Stimulated activated memory B cell treated with anti-CD40 and anti-IgM and Interleukin-4, amounts not matched to agents 10 μg/mL and 1 μg/mL and 100 μg/mL, for 72 hours (primary cell): ENCODE measurements at places on chromosomes 5 and 9.

DNA sequence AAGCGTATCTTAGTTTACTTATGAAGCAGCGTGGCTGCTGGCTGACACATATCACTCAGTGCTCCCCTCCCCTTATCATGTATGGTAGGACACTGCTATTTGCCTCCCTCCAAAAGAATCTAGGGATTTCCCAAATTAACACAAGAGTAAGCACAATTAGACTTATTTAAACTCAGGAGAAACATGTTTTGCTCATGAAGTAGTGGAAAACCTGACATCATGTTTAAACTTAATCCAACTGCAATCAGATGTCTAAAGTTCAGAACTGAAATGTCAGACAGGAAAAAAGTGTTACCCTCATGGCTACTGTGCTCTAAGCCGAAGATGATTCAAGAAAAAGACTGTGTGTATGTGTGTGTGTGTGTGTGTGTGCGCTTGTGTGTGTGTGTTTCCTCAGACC is 324.1 kb upstream of the TNC start:
- no peak for ATAC-seq

- ATAC-seq: no peak
Observed at GRCh38 chr5:126619781-126620180, 19.0 kb downstream of the PHAX start.

- ATAC-seq: no peak
Observed at GRCh38 chr9:73995836-73996235, 501.3 kb upstream of the RORB start.

DNA sequence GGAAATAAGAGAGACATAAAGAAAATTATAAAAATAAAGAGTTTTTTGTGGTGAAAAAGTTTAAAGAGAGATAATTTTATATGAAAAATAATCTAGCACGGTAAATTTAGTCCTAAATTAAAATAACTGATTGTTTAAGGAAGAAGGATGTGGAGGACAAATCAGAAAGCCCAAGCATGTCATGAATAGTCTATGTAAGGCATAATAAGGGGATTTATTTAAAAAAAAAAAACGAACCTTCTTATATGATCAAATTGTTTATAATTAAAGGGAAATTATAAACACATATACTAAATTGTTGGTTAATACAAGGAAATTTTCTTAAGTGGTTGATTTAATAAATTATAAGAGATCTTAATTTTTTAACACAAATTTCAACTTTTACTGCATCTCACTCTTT is 551.8 kb upstream of the TYRP1 start:
- no peak for ATAC-seq

DNA sequence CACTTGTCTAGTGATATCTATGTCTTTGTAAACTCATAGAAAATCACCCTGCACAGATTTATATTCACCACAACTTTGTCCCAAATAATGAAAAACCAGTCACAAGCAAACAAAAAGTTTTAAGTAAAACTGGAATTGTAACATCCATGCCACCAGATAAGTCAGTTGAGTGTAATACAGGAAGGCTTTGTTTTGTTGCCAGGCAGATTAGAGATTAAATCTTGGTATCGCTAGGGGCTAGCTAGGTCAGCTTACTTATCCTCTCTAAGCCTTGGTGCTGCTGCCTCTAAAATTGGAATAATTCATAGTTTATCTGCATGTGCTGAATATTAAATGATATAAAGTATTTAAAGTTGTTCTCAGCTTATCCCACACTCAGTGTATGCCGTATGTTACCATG is 1062.5 kb downstream of the CDH9 start:
- ATAC-seq: no peak

- ATAC-seq: no peak
Observed at GRCh38 chr5:111472579-111472978, 39.8 kb downstream of the STARD4 start.

GRCh38 chr5:72282878-72283277 is 37.2 kb downstream of the MRPS27 start:
- no peak for ATAC-seq

DNA sequence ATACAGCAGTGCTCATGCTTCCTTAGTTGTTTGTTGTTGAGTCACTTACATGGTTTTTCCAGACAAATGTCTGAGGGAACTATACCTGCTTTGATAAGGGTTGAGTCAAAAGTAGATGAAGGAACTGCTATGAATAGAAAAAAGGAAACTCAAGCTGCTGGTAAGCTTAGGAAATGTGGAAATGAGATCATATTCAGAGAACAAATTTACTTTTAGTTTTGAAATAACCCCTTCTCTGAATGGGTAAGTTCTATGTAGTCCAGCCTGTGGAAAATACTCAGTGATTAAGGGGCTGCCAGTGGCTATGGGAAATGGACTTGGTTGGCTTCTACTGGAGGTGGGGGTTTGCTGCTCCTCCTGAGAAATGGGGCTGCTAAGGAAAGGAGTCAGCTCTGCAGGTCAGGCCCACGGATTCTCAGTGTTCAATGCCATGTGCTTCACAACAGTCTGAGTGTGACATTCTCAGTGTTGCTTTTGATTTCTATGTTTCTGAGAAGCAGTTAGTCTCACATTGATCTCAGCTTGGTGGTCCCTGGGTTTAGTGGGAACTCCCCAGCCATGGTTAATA is 47.7 kb upstream of the GLRX start:
- ATAC-seq: peak; percentile 68

DNA sequence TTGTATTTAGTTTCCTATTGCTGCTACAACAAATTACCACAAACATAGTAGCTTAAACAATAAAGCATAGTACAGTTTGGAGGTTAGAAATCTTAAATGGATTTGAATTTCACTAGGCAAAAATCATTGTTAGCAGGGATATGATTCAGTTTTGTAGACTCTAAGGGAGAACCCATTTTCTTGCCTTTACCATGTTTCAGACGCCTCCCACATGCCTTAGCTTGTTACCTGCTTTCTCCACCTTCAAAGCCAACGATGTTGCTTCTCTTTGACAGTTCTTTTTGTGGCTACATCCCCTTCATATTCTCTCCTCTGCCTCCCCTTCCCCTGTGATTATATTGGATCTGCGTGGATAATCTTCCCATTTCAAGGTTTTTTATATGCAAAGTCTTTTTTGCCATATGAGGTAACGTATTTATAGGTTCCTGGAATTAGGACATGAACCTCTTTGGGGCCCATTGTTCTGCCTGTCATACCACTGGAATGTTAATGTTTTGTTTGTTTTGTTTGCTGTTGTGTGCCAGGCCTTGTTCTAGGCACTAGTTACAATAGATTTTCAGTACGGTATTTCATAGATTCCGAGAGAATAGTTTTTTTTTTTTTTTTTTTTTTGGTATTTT is 54.1 kb downstream of the UHRF2 start:
- no peak for ATAC-seq

GRCh38 chr9:93329629-93330280 is 121.7 kb upstream of the FAM120A start:
- no peak for ATAC-seq
